ENCODE measurements at places on chromosomes 4 and X.

- no peak for DNase-seq
Measured at GRCh38 chr4:8705161-8706145, 112.9 kb downstream of the CPZ start.

DNA sequence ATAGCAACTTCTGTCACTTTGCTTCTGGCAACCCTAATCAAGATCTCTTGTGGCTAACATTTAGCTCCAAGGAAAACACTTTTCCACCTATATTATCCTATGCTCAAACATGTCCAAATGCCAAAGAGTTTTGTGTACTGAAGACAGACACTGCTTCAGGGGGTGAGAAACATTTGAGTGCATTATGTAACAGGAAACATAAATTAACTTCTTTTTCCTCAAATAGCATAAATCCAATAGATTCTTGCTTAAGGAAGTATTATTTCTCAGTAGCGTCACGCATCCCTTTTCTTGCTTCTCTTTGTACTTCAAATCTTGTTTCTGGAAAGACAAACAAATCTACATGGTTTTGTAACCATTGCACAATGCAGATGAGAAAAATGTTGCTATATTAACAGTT is 839.1 kb downstream of the GLUD2 start:
- DNase-seq: no peak

- DNase-seq: no peak
Measured at GRCh38 chrX:125289209-125289608, 30.5 kb upstream of the TEX13C start.

GRCh38 chr4:76905521-76905920 is 7.6 kb upstream of the SOWAHB start:
- DNase-seq: no peak

DNA sequence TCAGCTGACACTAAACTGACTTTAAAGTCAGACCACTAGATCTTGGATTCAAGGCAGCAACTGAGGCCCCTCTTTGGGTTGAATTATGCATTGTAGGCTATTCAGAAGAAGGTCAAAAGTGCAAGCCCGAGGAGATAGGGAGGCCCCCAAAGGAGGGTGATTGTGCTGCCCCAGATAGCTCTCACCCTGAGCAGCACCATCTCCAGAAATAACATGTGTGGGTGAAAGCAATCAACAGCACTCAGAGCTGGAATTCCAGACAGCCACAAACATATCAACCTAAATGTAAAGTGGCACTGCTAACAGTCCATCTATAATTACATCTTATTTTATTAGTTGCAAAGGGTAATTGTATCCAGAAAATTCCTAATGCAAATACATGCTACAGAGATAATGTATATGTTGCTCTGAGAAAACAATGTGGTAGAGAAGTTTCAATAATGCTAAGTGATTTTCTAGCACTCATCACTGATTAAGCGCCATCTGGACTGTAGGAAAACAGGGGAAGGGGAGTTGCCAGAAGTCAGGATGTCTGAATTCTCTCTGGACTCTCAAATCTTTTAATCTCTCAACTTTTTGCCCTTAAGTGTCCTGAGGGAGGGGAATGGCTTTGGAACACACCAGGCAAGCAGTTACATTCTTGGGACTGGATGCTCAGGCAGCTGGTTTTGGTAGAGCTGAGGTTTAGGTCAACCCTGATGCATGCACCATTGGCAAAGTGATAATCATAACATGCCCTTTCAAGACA is 61.8 kb upstream of the SFRP2 start:
- DNase-seq: no peak

- DNase-seq: no peak
Measured at GRCh38 chr4:2742081-2742822, 13.9 kb downstream of the TNIP2 start.

DNA sequence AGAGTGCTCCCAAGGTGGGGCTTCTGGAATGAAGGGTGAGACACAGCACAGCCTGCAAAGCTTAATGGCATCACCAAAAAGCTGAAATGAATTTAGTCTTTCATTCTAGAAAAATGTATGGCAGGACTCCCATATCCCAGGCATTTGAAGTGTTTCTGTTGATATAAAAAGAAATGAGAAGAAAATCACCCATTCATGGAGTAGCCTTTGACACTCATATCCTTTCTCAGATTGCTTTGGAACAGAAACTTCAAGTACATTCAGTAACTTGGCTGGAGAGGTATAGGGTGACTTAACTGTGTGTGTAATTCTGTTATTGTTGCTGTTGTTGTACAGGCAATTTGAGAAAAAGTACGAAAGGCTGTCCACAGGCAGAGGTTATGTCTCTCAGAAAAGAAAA is 35.3 kb downstream of the C4orf54 start:
- no peak for DNase-seq

Data from activated CD8-positive, alpha-beta memory T cell treated with anti-CD3 and anti-CD28 coated beads for 1 hour (primary cell).